Stimulated activated CD4-positive, alpha-beta T cell treated with anti-CD3 and anti-CD28 coated beads, TNF-alpha, amount 100 ng/mL, for 24 hours (primary cell): ENCODE measurements at places on chromosomes 4 and X.

GRCh38 chr4:40890764-40891163 lies 141.0 kb downstream of the NSUN7 start:
- DNase-seq, result no peak

DNA sequence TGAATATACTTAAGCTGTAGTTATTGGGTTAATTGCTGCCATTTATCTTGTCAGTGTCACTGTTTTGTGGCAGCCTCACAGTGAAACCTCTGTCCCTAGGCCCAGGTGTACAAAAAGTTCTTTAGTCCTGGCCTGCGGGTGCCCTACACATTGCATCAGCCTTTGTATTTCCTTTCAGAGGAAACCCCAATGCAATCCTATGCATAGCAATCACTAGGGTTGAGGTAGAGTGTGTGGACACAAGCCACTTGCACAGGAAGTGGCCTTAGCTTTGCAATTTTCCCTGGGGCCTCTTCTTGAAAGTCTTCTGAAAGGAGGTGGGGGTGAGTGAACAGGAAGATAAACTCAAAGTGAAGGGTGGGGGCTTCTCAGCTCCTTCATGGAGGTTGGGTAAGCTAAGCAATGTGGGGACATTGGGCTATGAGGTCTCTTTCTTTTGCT lies 27.8 kb downstream of the VSIG4 start:
- no peak for DNase-seq

- DNase-seq, result no peak
Measured at GRCh38 chr4:81723019-81723884, 251.5 kb upstream of the RASGEF1B start.

- no peak for DNase-seq
Measured at GRCh38 chr4:169604131-169604900, 8.1 kb downstream of the NEK1 start.

DNA sequence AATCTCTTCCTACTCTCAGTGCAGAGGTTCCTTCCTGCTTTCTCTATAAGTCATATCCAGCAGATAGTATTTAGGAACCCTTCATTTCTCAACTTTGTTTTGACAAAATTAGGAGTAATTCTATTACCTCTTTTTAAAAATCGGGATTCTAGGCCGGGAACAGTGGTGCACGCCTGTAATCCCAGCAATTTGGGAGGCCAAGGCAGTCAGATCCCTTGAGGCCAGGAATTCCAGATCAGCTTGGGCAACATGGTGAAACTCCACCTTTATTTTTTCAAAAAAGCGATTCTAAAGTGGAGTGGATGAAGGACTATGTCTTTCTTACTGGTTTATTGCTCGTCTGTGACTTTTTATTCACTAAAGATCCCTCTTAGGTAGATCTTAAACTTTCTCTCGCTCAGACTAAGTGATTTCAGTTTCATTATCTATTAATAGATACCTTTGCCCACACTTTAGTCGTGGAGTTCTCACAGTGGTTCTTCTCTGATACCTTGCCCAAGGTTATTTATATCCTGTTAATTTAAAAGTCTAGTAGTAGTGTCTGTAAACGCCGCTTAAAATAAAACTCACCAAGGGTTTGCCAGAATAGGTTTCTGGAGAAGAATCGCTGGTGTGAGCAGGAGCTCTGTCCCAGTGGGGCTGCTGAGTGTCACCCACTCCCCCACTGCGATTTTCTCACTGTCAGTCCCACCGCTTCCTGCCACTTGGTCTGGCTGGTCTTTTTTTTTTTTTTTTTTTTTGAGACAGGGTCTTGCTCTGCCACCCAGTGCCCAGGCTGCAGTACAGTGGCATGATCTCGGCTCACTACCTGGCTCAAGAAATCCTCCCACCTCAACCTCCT lies 27.0 kb upstream of the TMEM131L start:
- DNase-seq, result no peak

- no peak for DNase-seq
Measured at GRCh38 chr4:174856926-174857800, 28.1 kb upstream of the GLRA3 start.

DNA sequence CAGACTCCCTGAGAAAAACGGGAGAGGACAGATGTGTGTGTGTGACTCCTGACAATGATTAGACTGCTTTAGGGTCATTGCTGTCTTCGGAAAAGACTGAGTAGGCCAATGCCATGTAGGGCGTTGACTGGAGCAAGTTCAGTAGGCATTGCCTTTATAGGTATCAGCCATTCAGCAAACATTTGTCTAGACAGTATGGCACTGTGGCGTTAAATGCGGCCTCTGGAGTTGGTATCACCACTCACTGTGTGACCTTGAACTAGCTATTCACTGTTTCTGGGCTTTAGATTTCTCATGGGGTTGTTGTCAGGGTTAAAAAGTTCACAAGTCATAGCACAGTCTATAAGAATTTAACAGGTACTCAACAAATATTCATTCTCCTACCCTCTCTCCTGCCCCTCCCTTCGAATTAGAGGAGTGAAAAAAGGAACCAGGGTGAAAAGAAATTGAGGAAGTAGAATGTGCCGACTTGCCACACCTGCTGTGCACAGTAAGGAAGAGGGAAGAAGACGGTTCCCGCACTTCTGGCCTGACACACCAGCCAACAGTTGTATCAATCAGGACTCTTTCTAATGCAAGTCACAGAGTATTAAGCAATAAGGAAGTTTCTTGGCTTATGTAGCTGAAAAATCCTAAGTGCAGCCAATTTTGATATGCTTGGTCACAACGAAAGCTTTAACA lies 83.2 kb upstream of the PLAC8 start:
- DNase-seq, result no peak

DNA sequence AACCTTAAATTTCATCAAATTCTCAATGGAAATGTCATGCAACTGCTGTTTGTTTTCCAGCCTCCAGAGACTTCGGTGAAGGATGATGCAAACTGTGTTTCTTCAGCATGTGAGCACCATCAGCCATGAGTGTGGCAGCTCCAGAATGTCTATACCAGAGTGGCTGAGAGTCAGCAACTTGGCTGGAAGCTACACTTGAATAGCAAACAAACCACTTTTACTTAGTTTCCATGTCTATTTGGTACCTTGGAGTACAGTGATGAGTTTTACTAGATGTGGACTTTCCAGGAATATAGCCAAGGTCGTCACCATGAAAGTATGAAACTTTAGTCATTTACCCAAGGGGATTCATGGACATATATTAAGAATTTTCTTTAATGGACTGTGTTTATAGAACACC lies 4.3 kb upstream of the IL21 start:
- no peak for DNase-seq
